ENCODE measurements at places on chromosomes 16 and 17.
A peak's percentile ranks its signal among the peaks of the same experiment; 100 is the strongest.

DNA sequence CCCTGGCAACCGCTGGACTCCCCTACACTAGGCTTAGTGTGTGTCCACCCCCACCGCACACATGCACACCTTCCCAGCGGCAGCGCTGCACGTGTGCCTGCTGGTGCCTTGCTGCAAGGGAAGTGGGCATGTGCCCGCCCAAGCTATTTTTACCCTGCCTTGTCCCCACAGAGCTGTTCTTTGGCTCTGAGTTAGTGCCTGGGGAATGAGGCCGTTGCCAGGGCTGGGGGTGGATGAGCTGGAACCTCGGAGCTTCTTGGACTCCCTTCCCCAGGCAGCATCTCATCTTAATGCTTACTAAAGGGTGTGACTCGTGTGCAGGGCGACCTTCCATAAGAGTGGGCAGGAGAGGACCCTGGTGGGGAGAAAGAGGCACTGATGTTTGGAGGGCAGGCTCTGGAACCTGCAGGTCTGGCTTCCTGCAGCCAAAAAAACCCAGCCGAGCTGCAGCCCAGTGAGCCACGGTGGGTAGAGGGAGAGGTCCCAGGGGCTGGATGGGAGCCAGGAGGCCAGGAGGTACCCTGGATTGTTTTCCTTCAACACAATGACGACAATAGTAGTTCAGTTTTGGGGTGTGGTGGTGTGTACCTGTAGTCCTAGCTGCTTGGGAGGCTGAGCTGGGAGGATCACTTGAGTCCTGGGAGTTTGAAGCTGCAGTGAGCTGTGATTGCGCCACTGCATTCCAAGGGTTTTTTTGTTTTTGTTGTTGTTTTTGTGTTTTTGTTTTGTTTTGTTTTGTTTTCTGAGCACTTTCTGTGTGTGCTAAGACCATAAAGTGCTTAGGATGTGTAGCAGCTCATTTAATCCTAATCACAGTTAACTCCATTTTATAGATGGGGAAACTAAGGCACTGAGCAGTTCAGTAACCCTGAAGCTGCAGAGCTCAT is 119.1 kb downstream of the RAB11FIP4 start:
- DNase-seq: no peak

DNA sequence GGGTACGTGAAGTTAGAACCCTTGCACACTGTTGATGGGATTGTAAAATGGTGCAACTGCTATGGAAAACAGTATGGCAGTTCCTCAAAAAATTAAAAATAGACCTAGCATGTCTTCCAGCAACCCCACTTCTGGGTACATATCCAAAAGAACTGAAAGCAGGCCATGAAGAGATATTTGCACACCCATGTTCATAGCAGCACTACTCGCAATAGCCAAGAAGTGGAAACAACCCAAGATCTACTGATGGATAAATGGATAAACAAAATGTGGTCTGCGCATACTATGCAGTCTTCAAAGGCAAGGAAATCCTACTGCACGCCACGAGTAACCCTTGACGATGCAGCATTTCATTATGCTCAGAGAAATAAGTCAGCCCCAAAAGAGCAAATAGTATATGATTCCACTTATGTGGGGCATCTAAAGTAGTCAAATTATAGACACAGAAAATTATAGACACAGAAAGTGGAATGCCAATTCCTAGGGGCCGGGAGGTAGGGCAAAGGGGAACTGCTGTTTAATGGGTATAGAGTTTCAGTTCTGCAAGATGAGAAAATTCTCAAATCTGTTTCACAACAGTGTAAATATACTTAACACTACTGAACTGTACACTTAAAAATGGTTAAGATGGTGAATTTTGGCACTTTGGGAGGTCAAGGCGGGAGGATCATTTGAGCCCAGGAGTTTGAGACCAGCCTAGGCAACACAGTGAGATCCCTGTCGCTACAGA is 17.2 kb downstream of the CORO7 start:
- no peak for DNase-seq

DNA sequence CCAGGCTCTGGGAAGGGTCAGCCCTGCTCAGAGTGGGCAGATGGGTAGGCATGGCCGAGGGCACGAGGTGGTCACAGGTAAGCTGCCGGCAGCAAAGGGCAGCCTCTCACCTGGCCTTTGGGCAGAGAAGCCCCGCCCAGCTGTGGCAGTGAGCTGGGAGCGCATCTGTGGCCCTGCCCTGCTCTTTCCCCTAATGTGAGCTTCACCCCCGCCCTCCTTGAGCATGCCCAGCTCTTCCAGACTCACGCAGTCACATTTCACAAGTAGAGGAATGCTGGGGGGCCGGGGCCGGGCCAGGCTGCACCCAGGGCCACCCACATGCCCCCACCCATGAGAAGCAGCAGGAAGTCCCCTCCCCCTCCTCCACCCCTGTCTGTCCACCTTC is 40.7 kb upstream of the SLC38A10 start:
- DNase-seq: no peak

DNA sequence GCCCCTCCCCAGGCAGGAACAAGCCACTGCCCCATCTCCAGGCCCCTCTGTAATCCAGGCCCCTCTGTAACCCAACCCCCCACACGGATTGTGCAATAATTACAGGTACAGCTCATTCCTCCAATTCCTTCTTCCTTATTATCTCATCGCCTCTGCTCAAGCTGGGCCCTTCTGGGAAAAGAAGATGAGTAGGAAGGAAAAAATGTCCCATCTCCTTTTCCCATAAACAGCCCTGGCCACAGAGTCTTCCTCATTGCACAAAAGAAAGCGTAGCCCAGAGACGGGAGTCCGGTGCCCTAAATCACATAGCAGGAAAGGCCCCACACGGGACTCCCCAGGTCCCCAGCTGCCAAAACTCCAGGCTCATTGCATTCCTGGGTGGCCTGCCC is 3.6 kb upstream of the LITAFD start:
- DNase-seq: no peak

- DNase-seq: no peak
These were observed 75.7 kb upstream of the DNAH17 start for GRCh38 chr17:78652913-78653312.

GRCh38 chr17:44502598-44503146 is 534 bp downstream of the GPATCH8 start:
- no peak for DNase-seq

GRCh38 chr17:49875685-49876084 is 27.8 kb upstream of the TAC4 start:
- DNase-seq: no peak

GRCh38 chr17:58565389-58566311 is 51.2 kb upstream of the MTMR4 start:
- no peak for DNase-seq

DNA sequence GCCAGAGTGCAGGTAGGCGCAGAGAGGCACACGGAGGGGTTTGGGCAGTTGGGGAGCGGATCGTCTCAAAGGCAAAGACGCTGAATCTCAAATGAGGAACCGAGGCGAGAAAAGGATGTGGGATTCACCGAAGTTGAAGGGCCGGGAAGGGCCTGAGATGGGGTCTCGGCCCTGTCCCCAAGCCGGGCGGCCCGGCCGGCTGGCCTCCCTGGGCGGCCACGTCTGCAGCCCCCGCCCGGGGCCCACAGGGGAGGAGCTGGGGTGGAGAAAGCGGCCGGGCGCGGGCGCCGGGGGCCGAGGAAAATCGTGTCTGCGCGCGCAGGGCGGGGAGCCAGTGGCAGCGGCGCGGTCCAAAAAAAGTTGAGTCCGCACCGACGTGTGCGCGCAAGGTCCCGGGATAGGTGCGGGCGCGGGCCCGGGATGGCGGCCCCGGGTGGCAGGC is 458 bp downstream of the SLC12A4 start:
- DNase-seq: no peak

GRCh38 chr16:82628711-82629110 is 1.9 kb downstream of the CDH13 start:
- DNase-seq: no peak

GRCh38 chr16:70703041-70703834 is 17.4 kb upstream of the MTSS2 start:
- no peak for DNase-seq

GRCh38 chr17:7883781-7884386 is 4.7 kb upstream of the CHD3 start:
- peak; percentile 6 for DNase-seq

DNA sequence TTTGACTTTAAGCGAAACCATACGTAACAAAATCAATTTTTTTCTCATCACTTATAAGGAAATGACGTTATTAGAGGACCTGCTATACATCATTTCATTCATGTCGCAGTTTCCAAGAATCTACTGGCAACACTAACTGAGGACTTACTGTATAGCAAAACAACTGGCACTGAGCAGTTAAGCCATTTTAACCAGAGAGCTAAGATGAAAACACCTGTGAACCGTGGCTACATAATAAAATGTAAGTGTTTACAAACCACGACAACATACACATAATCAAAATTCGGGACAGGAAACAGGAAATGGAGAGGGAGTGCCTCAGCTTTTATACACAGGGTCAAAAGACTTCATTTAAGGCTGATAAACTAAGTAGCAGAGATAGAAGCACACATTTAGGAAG is 29.5 kb downstream of the METTL16 start:
- no peak for DNase-seq

GRCh38 chr17:40323391-40324381 is 14.7 kb downstream of the RARA start:
- no peak for DNase-seq

- DNase-seq: peak; percentile 30
These were observed 122.1 kb downstream of the SKAP1 start for GRCh38 chr17:48307814-48308411.

- DNase-seq: no peak
These were observed 1144.9 kb upstream of the GOT2 start for GRCh38 chr16:59878999-59879398.

DNA sequence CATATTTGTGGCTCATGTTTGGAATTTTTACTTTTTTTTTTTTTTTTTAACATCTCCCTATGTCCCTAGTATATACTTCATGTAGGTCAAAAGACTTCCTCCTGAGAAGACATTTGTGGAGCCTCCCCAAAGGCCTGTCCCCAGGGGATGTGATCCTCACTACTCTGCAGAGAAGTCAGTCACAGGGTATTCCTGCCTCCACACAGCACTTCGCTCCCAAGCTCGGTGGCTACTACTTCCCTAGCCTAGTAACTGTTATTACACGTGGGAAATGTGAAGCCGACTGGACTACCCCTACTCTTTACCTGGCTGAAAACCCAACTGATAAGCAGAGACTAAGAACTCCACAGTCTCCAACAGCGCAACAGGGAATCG is 116.8 kb downstream of the HIC1 start:
- DNase-seq: no peak

- no peak for DNase-seq
These were observed 37.4 kb upstream of the TMC5 start for GRCh38 chr16:19380328-19380727.

DNA sequence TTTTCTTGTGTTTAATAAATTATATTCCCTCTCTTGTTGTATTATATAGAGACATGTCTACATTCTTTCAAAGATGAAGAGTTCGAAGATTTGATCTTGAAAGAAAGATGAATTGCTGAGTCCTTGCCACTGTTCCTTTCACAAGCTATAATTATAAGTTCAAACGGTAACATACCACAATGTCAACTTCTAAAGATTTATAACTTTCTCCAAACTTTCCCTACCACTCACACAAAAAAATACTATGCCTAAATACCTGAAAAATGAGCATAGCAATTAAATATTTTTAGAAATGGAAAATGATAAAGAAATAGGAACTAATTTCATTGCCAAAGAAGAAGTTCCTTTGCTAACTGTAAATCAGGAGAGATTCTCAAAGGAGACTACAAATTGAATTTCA is 50.6 kb downstream of the BRIP1 start:
- no peak for DNase-seq

- no peak for DNase-seq
These were observed 42.6 kb upstream of the CLEC18B start for GRCh38 chr16:74463888-74464287.

DNA sequence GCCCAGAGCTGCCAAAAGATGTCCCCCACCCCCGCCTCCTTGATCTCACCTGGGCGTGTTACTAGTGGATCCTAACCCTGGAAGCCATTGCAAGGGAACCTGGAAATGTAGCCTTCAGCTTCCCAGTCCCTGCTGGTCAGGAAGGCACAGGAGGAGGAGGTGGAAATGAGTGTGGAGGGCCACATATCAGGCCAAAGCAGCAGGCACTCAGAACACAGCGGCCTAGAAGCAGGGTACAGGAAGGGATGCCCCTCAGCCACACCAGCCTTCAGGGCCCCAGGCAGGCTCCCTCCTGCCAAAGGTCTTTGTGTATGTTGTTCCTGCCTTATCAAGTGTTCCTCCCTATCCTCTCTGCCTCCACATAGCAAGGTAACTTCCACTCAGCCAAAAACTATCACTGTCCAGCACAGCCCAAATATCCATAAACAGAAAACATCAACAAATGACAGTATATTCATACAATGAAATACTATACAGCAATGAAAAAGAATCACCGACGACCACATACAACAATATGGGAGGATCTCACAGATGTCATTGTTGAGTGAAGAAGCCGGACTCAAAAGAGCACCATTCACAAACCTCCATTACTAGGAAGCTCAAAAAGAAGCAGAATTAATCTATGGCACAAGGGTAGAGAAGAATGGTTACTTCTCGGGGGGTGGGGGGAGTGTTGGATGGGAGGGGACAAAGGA is 28.2 kb upstream of the TNFRSF13B start:
- no peak for DNase-seq

DNA sequence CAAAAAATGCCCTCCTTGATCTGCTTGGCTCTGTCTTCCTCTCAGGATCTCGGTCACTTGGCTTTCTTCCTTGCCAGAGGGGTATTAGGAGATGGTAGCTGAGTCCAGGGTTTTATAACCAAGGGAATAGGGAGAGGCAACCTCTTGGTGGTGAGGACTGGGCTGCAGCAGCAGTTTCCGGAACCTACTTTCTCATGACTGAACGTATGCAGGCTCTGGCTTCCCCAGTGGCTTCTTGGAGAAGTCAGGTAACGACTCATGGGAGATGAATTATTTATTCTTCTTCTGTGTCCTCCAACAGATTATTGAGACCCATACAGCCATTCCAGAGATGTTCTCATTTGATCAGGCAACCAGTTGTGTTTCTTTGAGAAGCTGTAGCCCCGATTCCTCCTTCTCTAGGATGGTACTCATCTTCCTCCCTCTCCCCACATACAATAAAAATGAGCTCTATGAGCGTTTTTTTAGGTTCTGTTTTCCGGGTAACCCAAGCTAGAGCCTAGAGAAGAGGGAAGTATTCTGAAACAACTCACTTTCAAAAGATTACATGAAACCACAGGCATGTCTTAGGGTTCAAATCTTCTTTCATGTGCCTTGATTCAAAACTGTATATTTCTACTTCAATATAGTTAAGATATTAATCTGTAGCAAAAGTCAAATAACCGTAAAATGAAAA is 22.3 kb upstream of the DHX40 start:
- no peak for DNase-seq

- no peak for DNase-seq
These were observed 37.6 kb upstream of the ZNF469 start for GRCh38 chr16:88345031-88345720.

DNA sequence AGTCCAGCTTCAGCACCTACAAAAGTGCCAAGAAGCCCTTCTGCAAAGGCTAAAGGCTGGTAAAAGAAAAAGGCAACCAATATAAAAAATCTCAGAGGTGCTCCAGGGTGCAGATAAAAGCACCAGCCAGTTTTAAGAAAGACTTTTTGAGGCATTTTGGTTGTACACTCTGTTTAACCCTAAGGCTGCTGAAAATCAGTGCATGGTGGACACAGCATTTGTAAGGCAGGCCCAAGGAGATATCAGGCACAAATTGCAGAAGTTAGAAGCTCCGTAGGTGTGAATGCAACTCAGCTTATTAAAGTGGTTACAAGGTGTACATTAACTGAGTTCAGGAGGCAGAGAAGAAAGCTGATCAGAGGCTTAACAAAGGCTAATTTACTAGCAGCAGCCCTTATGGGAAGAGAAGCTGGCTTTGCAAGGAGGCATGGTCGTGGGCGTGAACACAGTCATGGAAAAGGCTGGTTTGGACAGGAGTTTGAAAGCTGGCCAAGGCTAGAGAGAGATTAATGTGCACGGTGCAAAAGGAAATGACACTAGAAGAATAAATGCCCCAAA is 21.1 kb downstream of the ACSM1 start:
- DNase-seq: no peak
